Keratinocyte (primary cell): ENCODE measurements at places on chromosomes 5 and 9. TPM values are rescaled to one million over a fixed set of nuclear protein-coding genes. Genes with fewer than 3 reads are reported as not detected.

The NUTM2G gene
- not detected in 3 replicates for polyA plus RNA-seq

The MAMDC2 gene
- 1.3 to 8.2 TPM (median 4.2 TPM) in 3 replicates for polyA plus RNA-seq

The UAP1L1 gene
- 2.7 to 4.3 TPM (median 4.3 TPM) in 3 replicates for polyA plus RNA-seq

The OR2Y1 gene
- not detected in 3 replicates for polyA plus RNA-seq

The SAXO1 gene
- polyA plus RNA-seq: not detected in 3 replicates

The OTP gene
- polyA plus RNA-seq: not detected in 3 replicates

The SAPCD2 gene
- polyA plus RNA-seq: 0.90 to 1.6 TPM (median 1.2 TPM) in 3 replicates

The BTNL3 gene
- not detected in 3 replicates for polyA plus RNA-seq

The NMUR2 gene
- polyA plus RNA-seq: 0.05 TPM in 1 of 3 replicates, not detected in the others

The GPRIN1 gene
- 4.0 to 4.6 TPM (median 4.4 TPM) in 3 replicates for polyA plus RNA-seq

The SLC34A1 gene
- 0.02 to 0.07 TPM (median 0.06 TPM) in 3 replicates for polyA plus RNA-seq

The UBE2B gene
- 31.7 to 73.5 TPM (median 39.3 TPM) in 3 replicates for polyA plus RNA-seq

The PKD2L2 gene
- polyA plus RNA-seq: 0.10 TPM in 1 of 3 replicates, not detected in the others

The SOX30 gene
- polyA plus RNA-seq: 0.03 to 0.06 TPM (median 0.05 TPM) in 3 replicates

The PCDHB16 gene
- polyA plus RNA-seq: 0.02 to 0.09 TPM (median 0.07 TPM) in 3 replicates

The GLRA1 gene
- polyA plus RNA-seq: not detected in 3 replicates

The COMMD10 gene
- polyA plus RNA-seq: 13.2 to 22.3 TPM (median 15.6 TPM) in 3 replicates

The SVEP1 gene
- polyA plus RNA-seq: 0.09 to 0.14 TPM (median 0.10 TPM) in 3 replicates

The DDX4 gene
- 0.04 TPM in 1 of 3 replicates, not detected in the others for polyA plus RNA-seq

The HINT2 gene
- 11.6 to 16.6 TPM (median 16.6 TPM) in 3 replicates for polyA plus RNA-seq

The DRD1 gene
- 0.01 TPM in 1 of 3 replicates, not detected in the others for polyA plus RNA-seq

The SREK1 gene
- polyA plus RNA-seq: 17.9 to 47.5 TPM (median 42.9 TPM) in 3 replicates

The TIMD4 gene
- not detected in 3 replicates for polyA plus RNA-seq

The PCDHGB7 gene
- polyA plus RNA-seq: 0.66 to 1.1 TPM (median 0.69 TPM) in 3 replicates

The BARHL1 gene
- not detected in 3 replicates for polyA plus RNA-seq

The CKS2 gene
- polyA plus RNA-seq: 130 to 291 TPM (median 224 TPM) in 3 replicates

The SLC6A3 gene
- polyA plus RNA-seq: 0.03 TPM in 1 of 3 replicates, not detected in the others

The ANKRA2 gene
- 8.7 to 20.6 TPM (median 16.6 TPM) in 3 replicates for polyA plus RNA-seq

The NACC2 gene
- 4.6 to 7.4 TPM (median 6.6 TPM) in 3 replicates for polyA plus RNA-seq

The PDE6A gene
- 0.03 to 0.05 TPM (median 0.03 TPM) in 3 replicates for polyA plus RNA-seq

The ARSI gene
- 1.7 to 3.8 TPM (median 2.4 TPM) in 3 replicates for polyA plus RNA-seq

The ENTPD2 gene
- 0.52 to 1.3 TPM (median 0.65 TPM) in 3 replicates for polyA plus RNA-seq

The SLC4A9 gene
- 0.04 to 0.14 TPM (median 0.07 TPM) in 3 replicates for polyA plus RNA-seq

The ANKRD20A1 gene
- polyA plus RNA-seq: 0.06 to 0.21 TPM (median 0.09 TPM) in 3 replicates

The PSIP1 gene
- 3.5 to 14.7 TPM (median 7.8 TPM) in 3 replicates for polyA plus RNA-seq

The AGXT2 gene
- not detected in 3 replicates for polyA plus RNA-seq

The ORM1 gene
- polyA plus RNA-seq: not detected in 3 replicates

The SPATA31A5 gene
- not detected in 3 replicates for polyA plus RNA-seq

The RECK gene
- 3.3 to 4.6 TPM (median 4.0 TPM) in 3 replicates for polyA plus RNA-seq

The GABRA6 gene
- not detected in 3 replicates for polyA plus RNA-seq

The IL33 gene
- 1.6 to 33.2 TPM (median 7.8 TPM) in 3 replicates for polyA plus RNA-seq

The SPINK6 gene
- polyA plus RNA-seq: 25.8 to 67.7 TPM (median 35.5 TPM) in 3 replicates

The TLR4 gene
- polyA plus RNA-seq: 0.05 to 0.09 TPM (median 0.07 TPM) in 3 replicates

The LAMC3 gene
- not detected in 3 replicates for polyA plus RNA-seq

The MARCOL gene
- not detected in 3 replicates for polyA plus RNA-seq

The OR5C1 gene
- polyA plus RNA-seq: not detected in 3 replicates
